ENCODE measurements at places on chromosomes 12 and 14.

DNA sequence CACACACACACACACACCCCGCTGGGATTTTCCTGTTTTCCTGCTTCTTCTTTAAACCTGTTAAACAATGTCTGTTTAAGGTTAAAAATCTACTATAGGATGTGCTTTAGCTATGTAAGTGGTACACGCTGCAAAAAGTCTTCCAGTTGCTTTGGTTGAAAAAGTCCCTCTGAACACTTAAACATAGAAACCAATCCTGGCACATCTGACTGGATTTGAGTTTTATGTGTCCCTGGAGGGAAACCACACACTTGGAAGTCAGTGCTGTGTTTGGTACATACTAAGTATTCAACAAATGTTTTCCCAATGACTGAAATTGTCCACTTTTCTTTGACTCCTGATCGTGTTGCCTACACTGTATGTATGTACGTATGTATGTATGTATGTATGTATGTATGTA lies 22.0 kb downstream of the CFL2 start:
- DNase-seq: no peak

DNA sequence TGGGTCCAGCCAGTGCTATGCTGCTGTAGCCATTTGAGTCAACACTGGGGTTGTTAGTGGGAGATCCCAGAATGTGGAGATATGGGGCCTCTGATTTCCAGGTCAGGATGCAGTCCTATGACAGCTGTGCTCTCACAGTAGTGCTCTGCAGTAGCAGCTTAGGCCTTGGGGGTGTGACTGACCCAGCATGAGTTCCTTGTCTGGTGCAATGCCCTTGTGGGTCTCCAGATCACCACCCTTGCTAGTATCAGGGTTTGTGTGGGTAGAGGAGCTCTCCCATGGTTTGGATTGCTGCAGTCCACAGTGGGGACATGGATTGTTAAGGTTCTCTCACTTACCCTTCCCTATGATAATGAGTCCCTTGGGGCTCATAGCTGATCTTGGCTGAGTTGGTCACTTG lies 113.7 kb downstream of the RAD51B start:
- no peak for DNase-seq

DNA sequence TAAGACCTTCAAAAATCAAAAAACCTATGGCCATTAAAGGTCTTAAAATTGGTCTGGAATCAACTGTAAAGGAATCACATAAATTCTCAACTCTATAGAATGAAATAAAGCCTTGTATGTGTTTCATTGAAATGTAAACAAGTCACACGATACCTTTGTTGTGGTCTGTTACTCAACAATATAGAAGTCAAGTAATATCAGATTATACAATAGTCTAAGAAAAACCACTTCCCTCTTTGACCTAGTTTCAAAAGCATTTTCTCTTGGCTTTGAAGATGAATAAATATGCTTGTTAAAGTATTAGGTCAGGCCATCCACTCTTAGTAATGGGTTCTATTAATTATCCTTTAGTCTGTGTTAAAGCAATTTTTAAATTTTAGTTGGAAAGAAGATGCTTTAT lies 79.8 kb upstream of the DIO2 start:
- DNase-seq: no peak

- DNase-seq: no peak
Observed at GRCh38 chr14:90517076-90517841, 120.4 kb downstream of the CALM1 start.

DNA sequence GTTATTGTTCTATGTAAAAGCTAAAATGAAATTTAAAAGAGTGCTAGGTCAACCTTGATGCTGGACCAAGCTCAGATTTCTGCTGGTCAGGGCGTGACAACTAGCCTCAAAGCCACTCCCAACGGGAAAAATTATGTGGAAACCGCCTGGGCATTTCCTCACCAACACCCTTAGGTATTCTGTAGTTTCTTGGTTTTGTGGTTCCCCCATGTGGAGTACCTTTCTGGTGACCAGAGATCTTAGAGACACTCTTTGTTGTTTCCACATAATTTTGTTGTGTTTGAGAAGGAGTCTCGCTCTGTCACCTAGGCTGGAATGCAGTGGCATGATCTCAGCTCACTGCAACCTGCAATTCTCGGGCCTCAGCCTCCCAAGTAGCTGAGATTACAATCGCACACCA lies 119.9 kb downstream of the DENND5B start:
- no peak for DNase-seq

DNA sequence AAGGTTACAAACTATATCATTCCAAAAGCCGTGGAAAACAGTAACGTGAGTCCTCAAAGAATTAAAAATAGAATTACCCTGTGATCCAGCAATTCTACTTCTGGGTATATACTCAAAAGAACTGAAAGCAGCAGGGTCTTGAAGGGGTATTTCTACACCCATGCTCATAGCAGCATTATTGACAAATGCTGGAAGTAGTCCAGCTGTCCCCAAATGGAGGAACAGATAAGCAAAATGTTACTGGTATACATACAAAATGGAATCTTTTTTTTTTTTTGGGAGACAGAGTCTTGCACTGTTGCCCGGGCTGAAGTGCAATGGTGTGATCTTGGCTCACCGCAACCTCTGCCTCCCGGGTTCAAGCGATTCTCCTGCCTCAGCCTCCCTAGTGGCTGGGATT lies 32.9 kb downstream of the ADIPOR2 start:
- no peak for DNase-seq

- DNase-seq: no peak
Observed at GRCh38 chr12:30169839-30170591, 386.3 kb upstream of the TMTC1 start.

- no peak for DNase-seq
Observed at GRCh38 chr14:34642595-34642994, 12.6 kb upstream of the SNX6 start.

GRCh38 chr12:98295681-98296080 lies 219.7 kb upstream of the TMPO start:
- DNase-seq: no peak

DNA sequence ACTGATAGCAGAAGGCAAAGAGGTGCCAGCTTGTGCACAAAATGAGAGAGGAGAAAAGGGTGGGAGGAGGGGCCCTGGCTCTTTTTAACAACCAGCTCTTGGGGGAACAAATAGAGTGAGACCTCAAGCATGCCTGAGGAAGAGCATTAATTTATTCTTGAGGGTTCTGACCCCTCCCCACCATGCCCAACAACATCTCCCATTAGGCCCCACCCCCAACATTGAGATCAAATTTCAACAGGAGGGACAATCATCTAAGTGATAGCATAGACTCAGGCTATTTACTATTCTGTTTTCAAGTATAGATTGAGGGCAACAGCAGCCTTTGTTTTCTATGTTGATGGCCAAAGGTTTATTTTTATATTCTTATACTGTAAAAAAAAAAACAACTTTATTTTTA lies 59.7 kb downstream of the FUT8 start:
- DNase-seq: no peak

GRCh38 chr12:92550254-92550653 lies 152.5 kb upstream of the PLEKHG7 start:
- DNase-seq: no peak

- DNase-seq: no peak
Observed at GRCh38 chr12:92717202-92717601, 14.4 kb downstream of the PLEKHG7 start.

- no peak for DNase-seq
Observed at GRCh38 chr12:86774841-86775388, 518.7 kb upstream of the MGAT4C start.
